GM23338 (cell line): ENCODE measurements at places on chromosomes 7 and 10. TPM values are rescaled to one million over a fixed set of nuclear protein-coding genes. Genes with fewer than 3 reads are reported as not detected.
A peak's percentile ranks its signal among the peaks of the same experiment; 100 is the strongest.

GRCh38 chr7:154916856-154917807, 85.8 kb downstream of the PAXIP1 start:
- H3K4me3 ChIP-seq, result no peak overlapping the region
- no peaks in the 10 kb centered on the region for H3K36me3 ChIP-seq
- no peak for DNase-seq
- H3K27ac ChIP-seq, result no peak overlapping the region
- H3K27me3 ChIP-seq, result peaks cover 14% of the 10 kb centered on the region; the same call in 1 of the 2 replicates
- peaks cover 2% of the 10 kb centered on the region; the same call in 1 of the 2 replicates for H3K4me1 ChIP-seq

GRCh38 chr7:138008588-138009349, 6.9 kb upstream of the CREB3L2 start:
- DNase-seq, result peak; percentile 87
- peaks cover 4% of the 10 kb centered on the region; the same call in 1 of the 2 replicates for H3K4me1 ChIP-seq
- H3K27me3 ChIP-seq, result no peaks in the 10 kb centered on the region
- no peak overlapping the region for H3K27ac ChIP-seq

Gene GIMAP7
- not detected in 2 replicates for total RNA-seq

Gene HOGA1
- not detected in 2 replicates for total RNA-seq

Gene LRRC18
- total RNA-seq, result not detected in 2 replicates

Gene GPR26
- 0.04 and 0.07 TPM in 2 replicates for total RNA-seq

DNA sequence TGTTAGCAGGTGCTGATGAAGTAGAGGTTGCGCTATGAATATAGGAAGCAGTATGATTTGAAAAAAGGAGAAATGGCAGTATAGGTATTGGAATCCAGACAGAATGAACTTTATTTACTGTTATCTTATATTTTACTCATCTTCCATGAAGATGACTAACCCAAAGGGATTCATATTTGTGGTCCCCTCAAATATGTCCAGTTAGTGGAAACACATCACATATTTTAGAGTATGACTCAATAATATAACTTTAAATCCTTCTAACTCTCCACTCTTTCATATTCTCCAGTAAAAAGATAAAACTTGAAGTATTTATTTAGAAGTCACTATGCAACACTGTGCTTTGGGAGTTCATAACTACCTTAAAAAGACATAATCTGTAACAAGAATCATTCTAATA, 286.5 kb upstream of the LRRTM3 start:
- H3K27ac ChIP-seq, result no peak overlapping the region
- H3K4me3 ChIP-seq, result no peak overlapping the region
- H3K4me1 ChIP-seq, result no peaks in the 10 kb centered on the region
- no peaks in the 10 kb centered on the region for H3K36me3 ChIP-seq
- H3K27me3 ChIP-seq, result no peaks in the 10 kb centered on the region
- no peak for DNase-seq

Gene HGF
- 0.50 and 1.1 TPM in 2 replicates for total RNA-seq

DNA sequence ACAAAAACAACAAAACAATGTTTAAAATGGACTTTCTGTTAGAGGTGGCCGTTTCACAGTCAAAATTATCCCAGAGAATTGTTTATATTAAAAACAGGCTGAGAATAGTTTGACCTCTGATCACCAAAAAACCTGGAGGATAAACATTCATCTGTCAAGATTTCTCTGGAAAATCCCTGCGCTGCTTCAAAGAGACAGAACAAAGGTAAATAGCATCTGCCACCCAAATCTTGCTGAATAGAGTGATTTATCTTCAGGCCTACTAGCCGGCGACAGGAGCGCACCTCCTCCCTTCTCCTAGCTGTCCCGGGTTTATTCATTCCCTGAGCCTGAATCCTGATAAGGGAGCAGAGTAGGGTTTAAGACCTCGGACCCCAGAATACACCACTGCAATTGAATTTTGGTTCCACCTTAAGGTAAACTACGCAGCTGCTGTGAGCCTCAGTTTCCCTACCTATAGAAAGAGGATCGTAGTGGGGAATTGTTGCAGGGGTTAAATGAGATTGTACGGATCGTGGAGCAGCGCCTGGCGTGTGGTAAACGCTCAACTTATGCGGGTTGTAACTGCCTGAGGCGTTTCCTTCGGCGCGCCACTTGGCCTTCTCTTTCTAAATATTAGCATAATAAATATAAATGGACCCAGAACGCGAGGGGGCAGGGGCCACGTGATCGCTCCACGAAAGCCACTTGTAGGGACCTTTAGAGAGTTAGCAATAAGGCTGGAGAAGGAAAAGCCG, 498 bp upstream of the ST7 start:
- H3K27ac ChIP-seq, result peak overlapping the region; percentile 85; the same call in 1 of the 2 replicates
- no peaks in the 10 kb centered on the region for H3K27me3 ChIP-seq
- H3K4me1 ChIP-seq, result peaks cover 36% of the 10 kb centered on the region
- peak; percentile 69 for DNase-seq

GRCh38 chr10:76922666-76923065, 714.9 kb downstream of the KCNMA1 start:
- no peak for DNase-seq
- H3K4me1 ChIP-seq, result peaks cover 6% of the 10 kb centered on the region; the same call in 1 of the 2 replicates
- H3K27ac ChIP-seq, result no peak overlapping the region
- H3K4me3 ChIP-seq, result no peak overlapping the region
- H3K36me3 ChIP-seq, result no peaks in the 10 kb centered on the region

DNA sequence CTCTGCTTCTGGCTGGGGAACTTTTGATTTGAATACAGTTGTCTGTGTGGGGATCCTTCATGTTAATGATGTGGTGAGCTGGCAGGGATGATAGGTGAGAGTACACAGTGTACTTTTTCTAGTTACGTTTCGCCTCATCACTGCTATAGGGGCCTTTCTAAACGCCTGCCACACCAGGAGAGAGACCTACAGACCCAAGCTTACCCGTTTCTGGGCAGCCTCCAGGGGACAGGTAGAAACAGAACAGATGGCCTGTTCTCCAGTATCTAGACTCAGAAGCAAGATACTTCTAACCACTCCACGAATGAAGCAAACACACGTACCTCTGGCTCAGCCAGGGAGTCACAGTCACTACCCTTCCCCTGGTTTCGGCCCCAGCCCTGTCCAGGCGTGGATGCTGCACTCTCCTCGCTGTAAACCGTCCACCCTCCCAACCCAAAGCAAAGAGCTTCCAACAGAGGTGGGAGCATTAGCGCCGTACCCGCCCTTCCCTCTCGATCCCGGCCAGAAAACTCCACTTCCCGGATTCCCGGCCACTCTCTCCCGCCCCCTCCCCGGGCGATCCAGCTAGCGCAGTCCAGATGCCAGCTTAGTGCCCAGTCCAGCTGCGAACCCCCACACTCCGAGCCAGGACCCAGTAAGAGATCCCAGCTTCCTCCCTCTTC, 1.2 kb downstream of the CCDC6 start:
- peak overlapping the region; percentile 77 for H3K4me3 ChIP-seq
- H3K36me3 ChIP-seq, result no peaks in the 10 kb centered on the region; the same call in 1 of the 2 replicates
- DNase-seq, result peak; percentile 80
- H3K4me1 ChIP-seq, result peaks cover 34% of the 10 kb centered on the region
- H3K27ac ChIP-seq, result no peak overlapping the region; the same call in 1 of the 2 replicates
- H3K27me3 ChIP-seq, result no peaks in the 10 kb centered on the region

DNA sequence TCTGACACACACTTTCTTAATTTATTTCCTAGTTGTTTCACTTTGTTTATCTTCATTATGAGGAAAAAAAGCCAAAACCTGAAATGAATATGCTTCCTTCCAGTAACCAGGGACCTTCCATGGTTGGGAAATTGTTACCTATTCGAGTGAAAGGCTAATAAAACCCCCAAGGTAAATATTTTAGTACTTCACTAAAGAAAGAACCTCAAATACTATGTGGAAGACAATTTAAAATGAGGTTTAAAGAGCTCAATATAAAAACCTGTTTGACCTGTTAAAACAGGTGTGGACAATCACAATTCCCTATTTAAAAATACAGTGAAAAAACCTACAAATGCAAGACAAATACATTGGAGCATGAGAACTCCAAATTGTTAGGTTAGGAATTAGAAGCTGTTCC, 192.6 kb downstream of the CFTR start:
- DNase-seq, result no peak
- peaks cover 50% of the 10 kb centered on the region for H3K4me1 ChIP-seq
- no peak overlapping the region for H3K4me3 ChIP-seq
- H3K27me3 ChIP-seq, result no peaks in the 10 kb centered on the region
- H3K27ac ChIP-seq, result no peak overlapping the region

- H3K36me3 ChIP-seq, result no peaks in the 10 kb centered on the region
- no peaks in the 10 kb centered on the region for H3K27me3 ChIP-seq
- H3K4me3 ChIP-seq, result no peak overlapping the region
- peaks cover 5% of the 10 kb centered on the region for H3K4me1 ChIP-seq
Observed at GRCh38 chr7:54729107-54729506, 29.9 kb downstream of the SEC61G start.

Gene PGAM2
- total RNA-seq, result 0.78 and 2.9 TPM in 2 replicates

GRCh38 chr10:113491967-113492565, 60.8 kb upstream of the HABP2 start:
- no peak for DNase-seq
- H3K4me1 ChIP-seq, result no peaks in the 10 kb centered on the region
- H3K36me3 ChIP-seq, result no peaks in the 10 kb centered on the region
- no peaks in the 10 kb centered on the region for H3K27me3 ChIP-seq
- H3K4me3 ChIP-seq, result no peak overlapping the region

DNA sequence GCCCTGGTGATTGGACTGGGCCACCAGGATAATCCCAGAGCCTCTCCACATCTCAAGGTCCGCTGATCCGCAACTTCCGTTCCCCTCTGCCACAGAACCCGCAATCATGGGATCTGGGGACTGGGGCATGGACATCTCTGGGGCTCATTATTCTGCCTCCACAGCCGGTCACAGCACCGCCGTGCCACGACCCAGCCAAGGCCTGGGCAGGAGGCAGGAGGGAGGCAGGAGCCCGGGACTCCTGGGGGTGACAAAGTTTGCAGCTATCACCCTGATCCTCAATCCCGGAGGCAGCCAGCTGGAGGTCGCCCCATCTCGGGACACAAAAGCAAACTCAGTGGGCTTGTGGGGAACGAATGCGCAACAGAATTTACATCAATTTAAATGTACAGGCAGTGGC, 42.9 kb upstream of the TNRC18 start:
- H3K4me3 ChIP-seq, result no peak overlapping the region
- DNase-seq, result no peak
- H3K27me3 ChIP-seq, result no peaks in the 10 kb centered on the region
- H3K4me1 ChIP-seq, result no peaks in the 10 kb centered on the region
- H3K36me3 ChIP-seq, result no peaks in the 10 kb centered on the region
- H3K27ac ChIP-seq, result no peak overlapping the region

- DNase-seq, result no peak
- no peaks in the 10 kb centered on the region for H3K27me3 ChIP-seq
- no peak within 1 kb of the TSS for H3K4me3 ChIP-seq
- no peaks in the 10 kb centered on the region for H3K4me1 ChIP-seq
- no peak within 1 kb of the TSS for H3K27ac ChIP-seq
- H3K36me3 ChIP-seq, result no peaks in the 10 kb centered on the region
Observed at GRCh38 chr10:122910310-122910709, at the start of gene FAM24A. Gene FAM24A (plus strand): TSS chr10:122910610. CDS start chr10:122911635, 1,025 bp downstream.

DNA sequence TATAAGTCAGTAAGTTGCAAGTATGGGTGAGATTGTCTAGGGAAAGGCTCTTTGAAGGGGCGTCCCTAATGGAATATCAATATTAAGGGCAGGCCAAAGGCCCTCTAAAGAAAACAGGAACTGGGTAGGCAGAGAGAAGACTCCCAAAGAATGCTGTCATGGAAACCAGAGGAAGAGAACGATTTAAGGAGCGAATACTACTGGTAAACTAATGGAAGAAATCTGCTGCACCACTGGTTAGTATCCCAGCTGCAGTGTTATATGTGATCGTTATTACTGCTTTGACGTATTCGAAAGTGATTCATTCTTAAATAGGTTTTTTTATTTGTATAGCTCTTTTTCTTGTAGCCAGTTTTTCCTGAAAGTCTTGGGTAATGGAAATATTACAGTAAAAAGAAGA, 1.3 kb downstream of the CASP2 start:
- H3K27ac ChIP-seq, result no peak overlapping the region
- H3K36me3 ChIP-seq, result peaks cover 25% of the 10 kb centered on the region
- H3K4me1 ChIP-seq, result peaks cover 25% of the 10 kb centered on the region; the same call in 1 of the 2 replicates
